ENCODE measurements at places on chromosomes 13 and 19.

DNA sequence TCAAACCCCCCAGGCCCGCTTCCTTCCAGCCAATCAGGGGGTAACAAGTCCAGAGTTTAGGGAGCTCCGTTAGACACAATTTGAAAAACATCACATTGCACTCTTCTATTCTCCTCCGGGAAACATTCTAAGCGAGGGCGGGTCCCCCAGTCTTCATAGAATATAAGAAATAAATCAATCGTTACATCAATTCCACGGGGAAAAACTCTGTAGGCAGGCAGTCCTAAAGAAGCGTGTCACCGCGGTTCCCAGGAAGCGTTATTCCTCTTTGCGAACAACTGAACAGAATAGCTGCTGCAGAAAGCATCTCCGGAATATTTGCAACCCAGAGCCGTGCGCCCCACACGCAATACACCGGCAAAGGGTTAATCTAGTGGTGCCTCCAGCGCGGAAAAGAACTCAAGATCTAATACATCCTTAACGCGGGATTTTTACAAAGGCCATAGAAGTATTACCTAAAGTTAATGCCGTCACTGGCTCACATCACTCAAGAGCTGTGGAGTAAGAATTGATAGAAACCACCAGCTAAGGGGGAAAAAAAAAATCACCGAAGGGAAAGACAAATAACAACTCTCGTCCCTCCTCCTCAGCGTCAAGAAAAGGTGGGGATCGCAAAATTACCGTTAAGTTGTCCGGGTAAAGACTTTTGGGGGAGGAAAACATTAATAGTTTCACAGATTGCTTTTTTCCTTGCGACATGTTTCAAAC lies 65.1 kb downstream of the KCNRG start:
- peak; percentile 69 for DNase-seq

- no peak for DNase-seq
Observed at GRCh38 chr19:17314007-17314593, 4.7 kb downstream of the DDA1 start.

DNA sequence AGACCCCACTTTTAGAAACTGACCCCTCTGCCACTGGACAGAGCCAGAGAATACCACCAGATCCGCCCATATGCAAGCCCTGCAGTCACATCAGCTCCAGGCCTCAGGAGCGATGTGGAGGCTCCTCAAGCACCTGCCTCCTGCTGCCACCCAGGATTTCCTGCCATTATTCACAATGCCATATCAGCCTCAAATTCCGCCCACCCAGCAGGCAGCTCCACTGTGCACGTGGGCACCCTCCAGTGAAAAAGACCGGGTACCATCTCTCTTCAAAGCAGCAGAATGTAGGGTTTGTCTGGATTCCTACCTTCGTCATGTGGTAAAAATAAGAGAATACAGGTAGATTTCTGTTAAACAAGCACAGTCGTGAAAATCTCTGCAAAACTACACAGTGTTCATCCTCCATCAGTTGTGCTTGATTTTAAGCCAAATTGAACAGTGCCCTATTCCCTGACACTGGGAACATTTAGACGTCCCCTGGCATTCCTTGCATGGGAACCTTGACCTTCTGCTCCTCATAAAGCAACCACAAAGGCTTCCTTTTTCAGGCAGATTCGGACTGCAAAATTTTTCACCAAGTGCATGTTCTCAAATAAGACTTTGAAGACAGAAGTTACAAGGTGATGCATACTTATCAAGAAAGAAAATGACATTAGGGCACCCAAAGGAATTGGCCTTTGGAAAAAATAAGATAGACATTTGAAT lies 56.4 kb downstream of the FAM124A start:
- DNase-seq, result no peak

GRCh38 chr19:55086730-55087541 lies 11.3 kb downstream of the EPS8L1 start:
- DNase-seq, result peak; percentile 75

DNA sequence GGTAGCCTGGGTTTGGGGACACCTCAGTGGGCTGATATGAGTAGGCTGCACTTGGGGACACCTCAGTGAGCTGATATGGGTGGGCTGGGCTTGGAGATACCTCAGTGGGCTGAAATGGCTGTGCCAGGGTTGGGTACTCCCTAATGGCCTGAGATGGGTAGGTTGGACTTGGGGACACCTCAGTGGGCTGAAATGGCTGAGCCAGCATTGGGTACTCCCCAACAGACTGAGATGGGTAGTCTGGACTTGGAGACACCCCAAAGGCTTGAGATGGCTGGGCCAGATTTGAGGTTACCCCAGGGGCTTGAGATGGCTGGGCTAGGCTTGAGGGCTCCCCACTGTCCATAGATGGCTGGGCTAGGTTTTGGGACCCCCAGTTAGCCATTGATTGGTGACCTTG lies 12.1 kb downstream of the IQCN start:
- no peak for DNase-seq
